Coronary artery (tissue), 2 donors: ENCODE measurements at places on chromosomes 16 and 17.
A peak's percentile ranks its signal among the peaks of the same experiment; 100 is the strongest.

GRCh38 chr16:12573730-12574383, 229.8 kb downstream of the CPPED1 start:
- DNase-seq = no peak

- no peak for DNase-seq
Measured at GRCh38 chr17:14374268-14374667, 73.4 kb downstream of the HS3ST3B1 start.

GRCh38 chr16:19555938-19556771, 652 bp downstream of the VPS35L start:
- no peak for DNase-seq

GRCh38 chr16:10897134-10897533, 20.1 kb downstream of the CIITA start:
- DNase-seq = no peak

GRCh38 chr16:60127196-60127595, 1393.1 kb upstream of the GOT2 start:
- no peak for DNase-seq

DNA sequence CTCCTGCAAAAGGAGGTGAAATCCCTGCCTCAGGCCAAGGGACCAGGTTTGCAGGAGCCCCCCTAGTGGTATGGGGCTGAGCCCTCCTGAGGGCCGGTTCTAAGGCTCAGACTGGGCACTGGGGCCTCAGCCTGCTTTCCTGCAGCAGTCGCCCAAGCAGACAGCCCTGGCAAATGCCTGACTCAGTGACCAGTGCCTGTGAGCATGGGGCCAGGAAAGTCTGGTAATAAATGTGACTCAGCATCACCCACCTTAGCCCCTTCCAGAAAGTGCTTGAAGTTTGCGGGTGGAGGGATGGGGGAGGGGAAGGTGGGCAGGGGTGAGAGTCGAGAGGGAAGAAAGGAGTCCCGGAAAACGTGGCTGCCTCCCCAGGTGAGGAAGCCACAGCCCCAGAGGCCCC, 2.1 kb downstream of the MC1R start:
- no peak for DNase-seq

- DNase-seq = peak; percentile 84
Measured at GRCh38 chr16:15811481-15812400, 45.1 kb downstream of the MYH11 start.

- DNase-seq = no peak
Measured at GRCh38 chr16:50371036-50371716, 2.4 kb upstream of the BRD7 start.

DNA sequence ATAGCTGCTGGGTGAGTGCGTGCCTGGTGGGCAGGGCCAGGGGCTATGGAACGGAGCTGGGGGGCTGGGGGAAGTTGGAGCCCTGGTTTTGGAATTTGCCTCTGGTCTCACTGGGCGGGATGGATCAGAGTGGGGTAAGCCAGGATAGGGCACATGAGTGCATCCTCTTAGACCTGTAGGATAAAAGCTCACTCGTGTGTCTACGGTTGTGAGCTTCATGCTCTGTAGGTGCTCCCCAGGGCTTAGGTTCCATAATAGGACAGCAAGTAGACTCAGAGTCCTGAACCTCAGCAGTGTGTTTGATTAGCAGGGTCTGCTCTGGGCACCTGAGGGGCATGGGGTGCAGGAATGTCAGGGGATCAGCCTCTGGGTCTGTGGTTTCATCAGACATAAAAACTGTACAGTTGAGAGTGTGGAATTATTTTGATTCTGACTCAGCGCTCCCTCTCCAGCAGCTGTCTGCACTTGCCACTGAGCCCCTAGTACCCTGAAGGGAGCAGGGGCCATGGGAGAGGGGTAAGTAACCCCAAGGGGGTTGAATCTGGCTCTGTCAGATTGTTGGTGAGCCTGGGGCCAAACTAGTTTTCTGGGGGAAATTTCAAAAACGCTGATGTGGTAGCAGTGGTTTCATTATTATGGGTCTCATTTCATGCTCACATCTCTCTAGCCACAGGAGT, 84.2 kb upstream of the LGALS9 start:
- DNase-seq = no peak

DNA sequence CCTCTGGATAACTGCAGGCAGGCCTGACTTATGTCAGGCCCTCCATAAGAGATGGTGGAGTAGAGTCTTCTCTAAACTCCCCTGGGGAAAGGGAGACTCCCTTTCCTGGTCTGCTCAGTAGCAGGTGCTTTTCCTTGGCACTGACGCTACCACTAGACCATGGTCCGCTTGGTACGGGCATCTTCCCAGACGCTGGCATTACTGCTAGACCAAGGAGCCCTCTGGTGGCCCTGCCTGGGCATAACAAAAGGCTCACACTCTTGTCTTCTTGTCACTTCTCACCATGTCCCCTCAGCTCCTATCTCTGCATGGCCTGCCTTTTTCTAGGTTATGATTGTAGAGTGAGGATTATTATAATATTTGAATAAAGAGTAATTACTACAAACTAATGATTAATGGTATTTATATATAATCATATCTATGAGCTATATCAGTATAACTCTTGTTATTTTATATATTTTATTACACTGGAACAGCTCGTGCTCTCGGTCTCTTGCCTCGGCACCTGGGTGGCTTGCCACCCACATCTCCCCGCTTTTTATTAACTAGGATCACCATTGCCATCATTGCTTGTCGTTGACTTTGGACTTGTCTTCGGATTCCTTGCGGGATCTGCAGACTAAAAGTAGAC, 59.8 kb upstream of the ARL4D start:
- DNase-seq = no peak

DNA sequence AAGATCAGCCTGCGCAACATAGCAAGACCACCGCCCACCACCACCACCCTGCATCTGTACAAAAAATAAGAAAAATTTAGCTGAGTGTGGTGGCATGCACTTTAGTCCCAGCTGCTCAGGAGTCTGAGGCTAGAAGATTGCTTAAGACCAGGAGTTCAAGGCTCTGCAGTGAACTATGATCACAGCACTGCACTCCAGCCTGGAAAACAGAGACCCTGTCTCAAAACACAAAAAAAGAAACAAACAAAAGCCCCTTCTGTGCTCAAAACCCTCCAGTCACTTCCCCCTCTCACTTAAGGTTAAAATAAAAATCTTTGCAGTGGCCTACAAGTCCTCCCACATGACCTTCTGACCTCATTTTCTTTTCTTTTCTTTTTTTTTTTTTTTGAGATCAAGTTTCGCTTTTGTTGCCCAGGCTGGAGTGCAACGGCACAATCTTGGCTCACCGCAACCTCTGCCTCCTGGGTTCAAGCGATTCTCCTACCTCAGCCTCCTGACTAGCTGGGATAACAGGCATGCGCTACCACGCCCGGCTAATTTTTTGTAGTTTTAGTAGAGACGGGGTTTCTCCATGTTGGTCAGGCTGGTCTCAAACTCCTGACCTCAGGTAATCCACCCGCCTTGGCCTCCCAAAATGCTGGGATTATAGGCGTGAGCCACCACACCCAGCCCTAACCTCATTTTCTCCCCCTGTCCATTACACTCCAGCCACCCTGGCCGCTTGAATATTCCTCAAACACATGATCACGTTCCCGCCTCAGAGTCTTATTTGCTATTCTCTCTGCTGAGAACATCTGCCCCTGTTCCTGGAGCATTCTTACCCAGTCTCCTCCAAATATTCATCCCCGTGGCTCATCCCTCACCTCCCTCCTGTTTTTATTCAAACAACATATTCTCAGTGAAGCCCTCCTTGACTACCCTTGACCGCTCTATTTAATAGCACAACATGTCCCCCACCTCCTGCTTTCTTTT, 126.6 kb upstream of the MED13 start:
- no peak for DNase-seq

DNA sequence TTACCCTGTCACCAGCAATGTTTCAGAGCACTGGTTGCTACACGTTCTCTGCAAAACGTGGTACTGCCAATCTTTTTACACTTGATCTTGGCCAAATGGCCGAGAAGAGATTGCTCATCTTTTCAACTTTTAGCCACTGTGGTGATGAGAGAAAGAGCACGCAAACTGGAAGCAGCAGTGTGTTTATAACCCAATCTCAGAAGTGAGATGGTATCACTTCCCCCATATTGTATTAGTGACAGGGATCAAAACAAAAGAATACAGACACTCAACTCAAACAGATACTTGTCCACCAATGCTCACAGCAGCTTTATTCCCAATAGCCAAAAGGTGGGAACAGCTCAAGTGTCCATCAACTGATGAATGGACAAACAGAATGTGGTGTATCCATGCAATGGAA, 72.1 kb upstream of the FA2H start:
- DNase-seq = no peak

GRCh38 chr16:4239020-4239419, 2.9 kb downstream of the SRL start:
- no peak for DNase-seq

DNA sequence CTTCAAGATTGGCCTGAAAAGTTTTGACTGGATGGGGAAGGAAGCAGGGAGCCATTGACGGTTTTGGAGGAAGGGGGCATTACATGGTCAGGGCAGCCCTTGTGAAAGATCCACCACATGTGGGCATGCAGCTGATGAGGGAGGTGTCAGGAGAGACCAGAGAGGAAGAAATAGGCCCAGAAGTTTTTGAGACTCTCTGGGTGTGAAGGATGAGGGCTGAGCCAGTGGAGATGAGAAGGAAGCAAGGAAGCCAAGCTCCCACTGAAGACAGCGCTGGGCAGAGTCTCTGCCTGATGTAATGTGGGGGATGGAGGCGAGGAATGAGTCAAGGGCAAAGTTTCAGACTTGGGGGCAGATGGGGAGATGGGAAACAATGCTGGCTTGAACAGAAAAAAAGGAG, 530 bp downstream of the CCL17 start:
- no peak for DNase-seq

DNA sequence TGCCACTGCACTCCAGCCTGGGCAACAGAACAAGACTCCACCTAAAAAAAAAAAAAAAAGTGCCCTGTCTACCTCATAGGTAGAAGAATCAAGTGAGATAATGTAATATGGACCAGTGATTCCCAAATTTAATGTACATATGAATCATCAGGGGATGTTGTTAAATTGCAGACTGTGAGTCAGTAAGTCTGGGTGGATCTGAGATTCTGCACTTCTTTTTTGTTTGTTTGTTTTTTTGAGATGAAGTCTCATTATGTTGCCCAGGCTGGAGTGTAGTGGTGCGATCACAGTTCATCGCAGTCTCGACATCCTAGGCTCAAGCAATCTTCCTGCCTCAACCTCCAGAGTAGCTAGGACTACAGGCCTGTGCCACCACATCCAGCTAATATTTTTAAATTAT, 31.6 kb downstream of the HOXB1 start:
- DNase-seq = no peak

- DNase-seq = no peak
Measured at GRCh38 chr17:40024901-40025300, 9.7 kb downstream of the CSF3 start.

DNA sequence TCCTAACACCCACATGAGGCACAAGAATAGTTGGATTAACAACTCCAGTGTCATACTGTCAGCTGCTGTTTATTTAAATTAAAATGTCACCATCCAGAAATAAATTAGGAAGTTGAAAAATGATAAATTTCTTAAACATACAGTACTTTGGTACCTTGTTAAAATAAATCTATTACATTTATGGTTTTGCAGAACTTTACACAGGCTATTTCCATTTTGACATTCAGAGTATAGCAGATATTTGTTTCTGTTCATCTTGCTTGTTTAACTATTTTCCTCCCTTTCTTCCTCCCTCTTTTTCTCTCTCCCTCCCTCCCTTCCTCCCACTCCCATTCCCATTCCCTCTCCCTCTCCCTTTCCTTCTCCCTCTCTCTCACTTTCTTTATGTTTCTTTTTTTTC, 310.1 kb downstream of the CDH8 start:
- no peak for DNase-seq

DNA sequence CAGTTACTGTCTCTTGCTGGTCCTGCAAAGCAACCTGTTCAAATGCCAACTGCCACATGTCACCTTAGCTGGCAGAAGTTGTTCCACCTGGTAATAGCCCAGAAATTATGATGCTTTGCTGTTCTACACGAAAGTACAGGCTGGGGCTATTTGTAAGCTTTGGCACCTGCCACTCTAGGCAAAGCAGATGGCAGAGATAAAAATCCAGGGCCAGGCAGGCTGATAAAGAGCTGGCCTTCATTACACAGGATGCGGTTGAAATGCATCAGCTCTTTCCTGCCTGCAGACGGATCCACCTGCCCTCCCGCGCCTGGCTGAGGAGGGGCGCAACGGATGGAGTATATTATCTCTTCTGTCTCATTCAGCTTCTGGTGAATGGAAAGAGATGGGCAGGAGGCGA, 29.3 kb upstream of the KDM8 start:
- DNase-seq = no peak

- DNase-seq = no peak
Measured at GRCh38 chr16:49980166-49980565, 44.9 kb upstream of the CNEP1R1 start.

DNA sequence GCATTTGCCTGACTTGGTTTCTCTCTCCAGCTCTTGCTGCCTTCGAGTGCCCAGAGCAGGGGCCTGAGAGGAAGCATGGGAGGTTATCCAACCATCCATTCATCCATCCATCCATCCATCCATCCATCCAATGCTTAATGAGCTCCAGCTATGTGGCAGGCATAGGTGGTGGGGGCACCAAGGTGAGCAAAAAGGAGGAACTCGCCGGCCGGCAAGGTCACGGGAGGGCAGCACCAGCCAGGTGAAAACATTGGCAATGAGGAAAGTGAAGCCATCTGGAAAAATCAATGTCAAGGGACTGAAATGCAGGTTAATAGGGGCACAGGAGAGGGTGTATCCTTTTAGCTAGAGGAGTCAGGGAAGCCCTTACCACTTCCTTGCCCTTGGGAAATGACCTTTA, 18.2 kb upstream of the DOK4 start:
- DNase-seq = no peak

- DNase-seq = peak; percentile 85
Measured at GRCh38 chr16:88303890-88304819, 78.6 kb upstream of the ZNF469 start.
